ENCODE measurements at places on chromosomes 6 and 20.
A peak's percentile ranks its signal among the peaks of the same experiment; 100 is the strongest.

- no peak for DNase-seq
Observed at GRCh38 chr6:41463062-41463930, 82.9 kb upstream of the FOXP4 start.

- DNase-seq, result no peak
Observed at GRCh38 chr6:109071125-109071917, 23.3 kb downstream of the SESN1 start.

GRCh38 chr20:63188641-63189321, 27.1 kb downstream of the YTHDF1 start:
- no peak for DNase-seq

GRCh38 chr6:131269565-131270391, 134.5 kb downstream of the AKAP7 start:
- DNase-seq, result no peak

DNA sequence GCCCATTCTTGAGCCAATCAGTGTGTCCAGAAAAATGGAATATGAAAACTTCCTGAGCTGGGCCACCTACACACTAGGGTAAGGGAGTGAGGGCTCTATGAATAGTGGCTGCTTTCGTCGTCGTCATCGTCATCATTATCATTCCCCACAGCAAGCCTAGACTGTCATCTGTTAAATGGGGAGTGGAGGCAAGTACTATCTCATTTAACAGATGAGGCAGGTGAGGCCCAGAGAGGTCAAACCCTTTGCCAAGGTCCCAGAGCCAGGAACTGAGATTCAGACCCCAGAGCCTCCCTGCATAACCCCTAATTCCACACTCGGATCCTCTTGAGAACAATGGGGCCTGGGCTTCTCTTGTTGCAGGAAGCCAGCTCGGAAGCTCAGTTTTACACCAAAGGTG, 20.6 kb downstream of the BPIFB1 start:
- no peak for DNase-seq

DNA sequence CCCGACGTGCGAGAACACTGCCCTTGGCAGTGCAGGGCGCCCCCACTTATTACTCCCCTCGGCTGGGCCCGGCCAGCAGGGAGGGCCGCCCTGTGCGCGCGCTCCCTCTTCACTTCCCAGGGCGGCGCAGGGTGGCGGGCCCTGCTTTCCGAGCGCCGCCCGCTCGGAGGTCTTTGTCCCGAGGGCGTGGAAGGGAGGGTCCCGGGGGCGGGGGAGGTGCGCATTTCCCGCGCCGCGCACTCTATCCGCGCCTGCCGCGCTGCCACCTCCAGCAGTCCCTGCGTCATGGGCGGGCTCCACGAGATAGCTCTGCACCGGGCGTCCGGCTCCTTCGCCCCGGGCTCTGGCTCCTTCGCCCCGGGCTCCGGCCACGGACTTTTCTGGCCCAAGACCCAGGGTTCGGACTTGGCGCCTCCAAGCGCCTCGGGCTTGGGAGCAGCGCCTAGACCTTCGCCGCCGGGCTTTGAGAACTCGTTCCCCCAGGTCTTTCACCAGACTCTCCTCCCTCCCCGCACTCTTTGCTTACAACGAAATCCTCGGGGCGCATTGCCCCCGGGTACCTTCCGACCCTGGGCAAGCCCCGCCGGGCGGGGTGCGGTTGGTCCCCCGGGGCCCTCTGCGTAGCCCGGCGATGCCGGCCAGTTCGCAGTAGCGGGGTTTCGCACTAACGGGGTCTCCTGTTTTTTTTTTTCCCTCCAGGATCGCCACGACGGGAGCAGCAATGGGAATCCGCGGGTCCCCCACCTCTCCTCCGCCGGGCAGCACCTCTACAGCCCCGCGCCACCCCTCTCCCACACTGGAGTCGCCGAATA, 1.6 kb downstream of the TFAP2C start:
- peak; percentile 10 for DNase-seq

DNA sequence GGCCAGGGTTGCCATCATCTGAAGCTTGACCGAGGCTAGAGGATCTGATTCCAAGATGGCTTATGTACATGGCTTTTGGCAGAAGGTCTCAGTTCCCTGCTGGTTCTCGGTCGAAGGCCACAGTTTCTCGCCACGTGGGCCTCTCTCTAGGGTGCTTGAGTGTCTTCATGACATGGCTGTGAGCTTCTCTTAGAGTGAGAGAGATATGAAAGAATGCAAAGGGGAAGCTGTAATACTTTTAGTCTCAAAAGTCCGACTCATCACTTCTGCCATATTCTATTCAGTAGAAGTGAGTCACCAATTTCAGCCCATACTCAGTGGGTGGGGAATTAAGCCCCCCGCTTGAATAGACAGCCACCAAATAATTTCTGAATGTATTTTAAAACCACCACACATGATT, 94.2 kb downstream of the UTRN start:
- DNase-seq, result no peak

GRCh38 chr6:52186480-52186879, 305 bp downstream of the IL17A start:
- no peak for DNase-seq

GRCh38 chr20:8547035-8547650, 415.1 kb downstream of the PLCB1 start:
- DNase-seq, result no peak

DNA sequence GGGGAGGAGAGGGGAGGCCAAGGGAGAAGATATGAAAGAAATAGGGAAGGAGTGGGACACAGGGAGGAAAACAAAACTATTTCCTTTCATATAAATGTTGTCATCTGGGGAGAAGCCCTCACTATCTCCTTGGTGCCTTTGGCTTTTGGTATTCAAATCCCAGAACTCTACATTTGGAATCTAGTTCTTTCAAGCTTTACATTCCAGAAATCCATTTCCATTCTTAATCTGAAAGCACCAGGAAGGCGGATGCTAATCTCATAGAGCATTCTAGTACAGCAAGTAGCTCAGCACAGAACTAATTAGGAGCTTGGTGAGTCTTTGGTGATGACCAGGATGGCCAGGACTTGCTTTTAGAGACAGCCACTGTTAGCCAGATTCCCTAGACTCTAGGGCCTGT, 177.9 kb downstream of the KIF16B start:
- no peak for DNase-seq

GRCh38 chr6:63580704-63580961, 8.4 kb downstream of the LOC128125822 start:
- DNase-seq, result no peak

- no peak for DNase-seq
Observed at GRCh38 chr6:127341471-127342202, 1.8 kb downstream of the ECHDC1 start.

Measured in AG09319 (cell line).